Bronchial smooth muscle cell (primary cell): ENCODE measurements at places on chromosomes 7 and 10. TPM values are rescaled to one million over a fixed set of nuclear protein-coding genes. Genes with fewer than 3 reads are reported as not detected.

Gene ELFN1
- total RNA-seq = 1.5 and 3.0 TPM in 2 replicates

Gene PRPF18
- 31.2 and 31.4 TPM in 2 replicates for total RNA-seq

Gene CDK14
- total RNA-seq = 24.3 and 51.5 TPM in 2 replicates

Gene MSS51
- 1.1 and 1.4 TPM in 2 replicates for total RNA-seq

Gene MYOF
- total RNA-seq = 108 and 184 TPM in 2 replicates

Gene IRF5
- 0.32 TPM in 1 of 2 replicates, not detected in the other for total RNA-seq

Gene ASB10
- total RNA-seq = not detected in 2 replicates

Gene PRPS1L1
- not detected in 2 replicates for total RNA-seq

Gene OGDH
- 48.1 and 50.7 TPM in 2 replicates for total RNA-seq

Gene AKR1E2
- total RNA-seq = 3.8 and 9.3 TPM in 2 replicates

Gene SSMEM1
- total RNA-seq = 0.09 TPM in 1 of 2 replicates, not detected in the other

Gene FAM171A1
- total RNA-seq = 11.3 and 12.4 TPM in 2 replicates
